NCI-H1105 (cell line): ENCODE measurements at places on chromosomes 7 and 10.

DNA sequence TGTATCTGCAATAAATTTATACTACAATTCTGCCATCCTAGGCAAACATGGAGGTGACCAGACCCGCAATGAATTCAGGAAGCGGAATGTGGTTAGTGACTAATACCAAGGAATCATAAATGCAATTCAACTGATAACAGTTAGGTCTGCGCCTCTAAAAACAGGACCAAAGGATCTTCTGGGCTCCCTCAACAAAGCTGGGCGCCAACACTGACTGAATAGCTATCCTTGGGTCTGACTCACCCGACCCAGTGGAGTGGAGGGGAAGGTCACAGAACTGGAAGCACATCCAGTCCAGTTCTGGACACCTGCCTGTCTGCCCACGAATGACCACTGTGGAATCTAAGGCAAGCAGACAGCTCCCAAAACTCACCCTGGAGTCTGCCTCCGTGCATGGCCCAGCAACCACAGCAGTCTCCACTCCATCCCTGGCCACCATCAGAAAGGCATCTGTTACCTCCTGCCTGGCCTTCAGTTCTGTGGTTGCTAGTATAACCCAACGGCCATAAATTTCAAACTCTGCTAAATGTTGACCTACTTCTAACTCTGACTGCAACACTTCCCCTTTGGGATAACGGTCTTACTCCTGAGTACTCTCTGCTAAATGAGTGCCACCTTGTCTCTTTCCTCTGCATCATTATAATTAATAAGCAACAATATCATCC lies 43.0 kb upstream of the DLX6 start:
- DNase-seq = no peak

DNA sequence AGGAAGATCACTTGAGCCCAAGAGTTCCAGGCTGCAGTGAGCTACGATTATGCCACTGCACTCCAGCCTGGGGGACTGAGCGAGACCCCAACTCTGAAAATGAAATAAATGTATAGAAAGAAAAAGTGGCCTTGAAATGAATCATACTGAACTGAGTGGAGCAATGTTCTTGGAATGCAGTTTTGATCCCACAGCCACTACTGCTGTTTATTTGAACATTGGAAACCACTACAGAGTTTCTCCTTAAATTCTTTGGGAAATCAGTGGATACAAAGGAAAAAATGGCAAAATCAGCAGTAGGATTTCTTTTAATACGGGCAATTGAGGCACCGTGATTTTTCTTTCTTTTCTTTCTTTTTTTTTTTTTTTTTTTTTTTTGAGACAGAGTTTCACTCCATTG lies 637.4 kb downstream of the GALNT17 start:
- no peak for DNase-seq

GRCh38 chr10:76899490-76899889 lies 738.1 kb downstream of the KCNMA1 start:
- DNase-seq = no peak

- no peak for DNase-seq
Observed at GRCh38 chr7:150826061-150826849, 25.7 kb downstream of the TMEM176A start.

GRCh38 chr10:43196131-43196980 lies 58.1 kb downstream of the CSGALNACT2 start:
- DNase-seq = no peak

DNA sequence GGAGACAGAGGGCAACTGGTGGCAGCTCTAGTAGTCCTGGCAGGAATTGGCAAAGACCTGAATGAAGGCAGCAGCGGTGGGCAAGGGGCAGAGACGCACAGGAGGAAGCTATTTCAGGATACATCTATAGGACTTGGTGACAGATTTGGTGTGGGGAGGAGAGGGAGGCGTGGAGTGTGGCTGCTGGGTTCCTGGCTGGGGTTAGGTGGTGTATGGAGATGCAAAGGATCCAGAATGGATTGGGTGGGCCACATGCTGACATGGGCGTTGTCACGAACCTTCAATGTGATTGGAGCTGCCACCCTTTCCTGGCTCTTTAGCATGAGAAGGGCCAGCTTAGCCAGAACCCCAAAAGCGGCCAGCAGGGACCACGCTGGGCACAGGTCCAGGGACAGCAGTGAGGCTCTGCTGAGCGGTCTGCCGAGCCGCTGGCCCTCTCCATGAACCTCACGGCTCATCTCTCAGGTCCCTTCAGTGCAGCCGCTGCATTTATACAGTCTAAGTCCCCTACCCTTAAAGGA lies 10.2 kb upstream of the ADCY1 start:
- DNase-seq = no peak

DNA sequence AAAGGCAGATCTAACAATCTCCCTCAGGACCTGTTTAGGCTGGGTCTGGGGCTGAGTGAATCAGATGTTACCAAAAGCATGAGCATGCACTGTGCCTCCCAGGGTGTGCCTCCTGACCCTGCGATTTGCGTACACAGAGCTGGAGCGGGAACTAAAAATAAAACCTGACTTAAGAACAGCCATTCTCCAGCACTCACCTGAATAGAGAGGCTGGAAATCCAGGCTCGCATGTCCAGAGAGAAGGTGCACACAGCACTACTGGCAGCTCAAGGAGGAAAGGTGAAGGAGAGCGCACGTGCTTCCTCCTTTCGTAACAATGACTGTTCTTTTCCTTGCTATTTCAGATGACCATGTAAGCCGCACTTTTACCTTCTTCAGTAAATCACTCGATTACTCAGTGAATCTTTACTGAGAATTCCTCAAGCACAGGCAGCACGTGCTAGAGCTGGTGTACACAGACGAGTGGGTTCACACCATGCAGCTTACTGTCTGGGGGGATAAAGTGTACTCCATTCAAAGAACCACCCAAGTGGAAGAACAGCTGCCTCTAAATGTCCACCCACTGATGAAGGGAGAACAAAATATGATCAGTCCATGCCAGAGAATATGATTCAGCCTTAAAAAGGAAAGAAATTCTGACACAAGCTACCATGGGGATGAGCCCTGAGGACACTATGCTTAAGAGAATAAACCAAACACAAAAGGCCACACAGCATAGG lies 45.6 kb downstream of the SFMBT2 start:
- DNase-seq = no peak

- no peak for DNase-seq
Observed at GRCh38 chr7:116540743-116541142, 15.9 kb downstream of the CAV1 start.

- no peak for DNase-seq
Observed at GRCh38 chr10:129702605-129703004, 235.6 kb downstream of the MGMT start.

- no peak for DNase-seq
Observed at GRCh38 chr7:55470261-55470660, 102.0 kb downstream of the VOPP1 start.

DNA sequence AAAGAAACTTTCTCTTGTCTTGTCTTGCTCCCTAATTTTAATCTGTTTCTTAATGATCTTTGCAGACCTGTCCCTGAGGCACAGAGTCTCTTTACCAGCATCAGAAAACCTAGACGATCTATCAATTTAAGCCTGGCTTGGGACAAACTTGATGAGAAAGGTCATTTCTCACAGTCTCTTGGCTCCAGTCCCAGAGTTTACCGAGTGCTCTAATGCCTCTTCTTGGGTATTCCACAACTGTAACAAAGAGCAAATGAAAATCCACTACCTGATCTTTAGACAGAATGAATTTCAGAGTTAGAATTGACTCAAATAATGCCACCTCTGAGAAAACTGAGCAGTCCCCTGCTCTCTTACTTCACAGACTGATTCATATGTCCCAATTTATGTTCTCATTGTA lies 106.4 kb upstream of the DNAJB12 start:
- no peak for DNase-seq

DNA sequence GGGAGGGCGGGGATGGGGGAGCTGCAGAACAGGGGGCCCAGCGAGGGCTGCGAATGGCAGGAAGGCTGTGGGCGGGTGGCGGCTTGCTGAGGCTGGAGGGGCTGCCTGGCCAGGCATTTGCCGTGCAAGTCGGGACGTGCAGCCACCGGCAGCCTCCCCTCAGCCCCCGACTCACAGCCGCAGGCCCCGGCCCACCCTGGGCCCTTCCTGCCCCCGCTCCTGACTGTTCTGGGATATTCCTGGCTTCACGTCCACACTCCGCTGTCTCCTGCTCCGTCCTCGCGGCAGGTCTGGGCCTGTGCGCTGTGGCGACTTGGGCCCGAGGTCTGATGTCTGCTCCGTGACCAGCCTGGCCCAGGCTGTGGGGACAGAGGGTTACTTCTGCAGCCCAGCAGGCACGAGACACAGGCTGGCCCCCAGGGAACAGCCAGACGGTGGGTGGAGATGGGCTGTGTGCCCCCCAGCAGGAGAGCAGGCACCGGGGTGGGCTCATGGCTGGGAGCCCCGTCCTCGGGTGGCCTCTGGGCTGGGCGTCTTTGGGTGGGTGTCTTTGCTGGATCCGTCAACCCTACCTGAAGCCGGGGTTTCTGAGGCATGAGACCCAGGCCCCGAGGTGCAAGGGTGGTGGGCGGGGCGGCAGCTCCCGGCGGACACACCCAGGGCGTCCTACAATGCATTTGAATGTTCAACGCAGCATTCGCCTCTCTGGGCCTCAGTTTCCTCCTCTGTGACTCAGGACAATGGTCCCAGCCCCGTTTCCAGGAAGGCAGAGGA lies 86.5 kb downstream of the FOXL3 start:
- no peak for DNase-seq

GRCh38 chr7:47458057-47458456 lies 123.9 kb downstream of the TNS3 start:
- DNase-seq = no peak

GRCh38 chr7:36058020-36058592 lies 94.9 kb upstream of the EEPD1 start:
- DNase-seq = no peak

- no peak for DNase-seq
Observed at GRCh38 chr10:95539560-95540284, 21.4 kb downstream of the SORBS1 start.

DNA sequence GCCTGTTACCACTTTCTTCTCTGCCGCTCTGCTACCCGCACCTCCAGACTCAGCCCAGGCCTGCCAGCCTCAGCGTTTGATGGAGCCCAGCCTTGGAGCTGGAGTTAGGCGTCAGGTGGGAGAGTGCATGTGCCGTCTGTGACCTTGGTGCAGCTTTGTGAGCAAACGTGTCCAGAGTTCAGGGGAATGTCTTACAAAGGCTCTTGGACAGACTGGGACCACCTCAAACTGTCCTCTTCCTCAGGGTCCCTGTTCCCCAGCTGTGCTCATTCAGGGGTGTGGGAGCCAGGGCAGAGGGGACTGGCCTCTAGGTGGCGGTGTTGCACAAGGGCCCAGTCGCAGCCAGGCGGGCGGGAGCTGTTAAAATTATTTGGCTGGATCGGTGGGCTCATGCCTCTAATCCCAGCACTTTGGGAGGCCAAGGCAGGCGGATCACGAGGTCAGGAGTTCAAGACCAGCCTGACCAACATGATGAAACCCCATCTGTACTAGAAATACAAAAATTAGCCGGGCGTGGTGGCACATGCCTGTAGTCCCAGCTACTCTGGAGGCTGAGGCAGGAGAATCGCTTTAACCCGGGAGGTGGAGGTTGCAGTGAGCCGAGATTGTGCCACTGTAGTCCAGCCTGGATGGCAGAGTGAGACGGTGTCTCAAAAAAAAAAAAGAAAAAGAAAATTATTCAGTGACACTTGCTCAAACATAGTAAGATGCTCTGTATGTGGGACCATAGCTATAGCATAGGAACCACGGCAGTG lies 89.2 kb downstream of the ADCY1 start:
- DNase-seq = no peak

DNA sequence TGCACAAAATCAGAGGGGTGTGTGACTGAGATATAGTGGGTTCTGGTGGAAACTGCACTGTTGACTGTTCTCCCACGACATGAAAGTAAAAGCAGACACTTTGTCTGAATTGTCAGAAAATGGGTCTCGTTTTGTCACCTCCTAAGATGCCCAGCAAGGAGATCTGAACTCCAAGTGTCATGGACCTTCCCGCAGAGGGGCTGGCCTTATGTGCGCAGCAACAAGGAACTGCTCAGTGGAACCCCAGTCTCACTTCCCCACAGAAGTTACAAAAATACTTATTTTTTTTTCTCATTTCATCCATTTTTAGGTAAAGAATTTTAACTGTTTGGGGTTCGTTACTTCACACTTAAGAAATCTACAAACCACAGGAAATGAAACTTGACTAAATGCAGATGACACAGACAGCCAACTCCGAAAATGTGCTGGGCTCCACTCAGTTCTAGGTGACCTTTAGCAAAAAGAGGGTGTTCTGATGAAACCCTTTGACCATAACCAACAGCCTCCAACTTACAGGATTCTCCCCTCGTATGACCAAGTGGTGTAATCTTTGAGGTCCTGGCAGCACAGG lies 115.0 kb downstream of the FAM107B start:
- DNase-seq = no peak

DNA sequence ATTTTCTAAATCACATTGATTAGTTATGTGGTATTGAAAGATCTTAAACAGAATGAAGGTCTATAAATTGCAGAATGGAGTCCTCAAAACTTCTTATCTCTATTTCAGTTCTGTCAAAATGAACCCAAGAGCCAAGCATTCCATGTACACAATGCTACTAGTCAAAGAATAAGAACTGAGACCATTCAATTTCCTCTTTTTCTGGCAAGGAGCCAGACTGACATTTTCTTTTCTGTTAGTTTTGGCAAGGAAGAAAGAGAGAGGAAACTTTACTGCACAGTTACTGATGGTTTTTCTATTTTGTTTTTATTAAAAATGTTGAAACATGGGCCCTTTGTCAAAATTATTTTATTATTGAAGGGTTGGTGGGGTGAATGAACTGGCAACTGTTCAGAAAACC lies 181.8 kb upstream of the FERD3L start:
- DNase-seq = no peak

- no peak for DNase-seq
Observed at GRCh38 chr7:32533276-32534029, 38.2 kb downstream of the AVL9 start.

DNA sequence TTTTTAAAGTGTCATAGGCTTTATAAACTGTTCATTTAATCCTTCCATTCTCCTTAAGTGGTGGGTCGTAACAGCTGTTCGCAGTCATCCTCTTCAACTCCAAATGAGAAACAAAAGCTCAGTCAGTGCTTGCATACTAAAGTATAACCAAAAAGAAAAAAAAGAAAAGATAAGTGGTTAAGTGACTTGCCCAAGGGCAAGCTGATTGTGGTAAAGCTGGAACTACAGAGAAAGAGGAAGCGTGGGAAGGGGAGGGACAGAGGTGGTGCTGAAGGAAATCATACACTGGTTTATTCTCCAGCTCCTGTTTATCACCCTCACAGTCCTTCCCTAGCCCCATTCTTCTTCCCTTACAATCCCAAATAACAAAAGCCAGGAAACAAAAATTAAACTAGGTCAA lies 29.6 kb downstream of the IDE start:
- DNase-seq = no peak

DNA sequence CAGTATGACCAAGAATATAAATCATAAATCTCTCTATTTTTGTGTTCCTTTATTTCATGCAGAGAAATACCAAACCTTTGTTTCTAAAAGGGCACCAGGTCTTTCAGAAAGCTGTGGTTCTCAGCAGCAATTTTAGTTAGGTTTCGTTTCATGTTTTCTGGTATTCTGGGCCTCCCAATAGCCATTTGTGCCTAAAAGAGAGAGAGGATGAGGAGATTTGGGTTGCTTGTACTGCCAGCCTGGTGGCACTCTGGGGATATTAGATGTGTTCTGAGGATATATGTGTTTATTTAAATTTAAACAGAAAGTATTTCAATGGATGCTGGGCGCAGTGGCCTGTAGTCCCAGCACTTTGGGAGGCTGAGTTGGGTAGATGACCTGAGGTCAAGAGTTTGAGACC lies 471.7 kb downstream of the AUTS2 start:
- no peak for DNase-seq

- DNase-seq = no peak
Observed at GRCh38 chr7:155531681-155532080, 14.7 kb downstream of the CNPY1 start.
